Activated CD4-positive, alpha-beta T cell treated with anti-CD3 and anti-CD28 coated beads, Interleukin-2, amount 50 U/mL, for 1 hour (primary cell): ENCODE measurements at places on chromosomes 5 and 9.

GRCh38 chr5:180347702-180348101 is 5.4 kb downstream of the GFPT2 start:
- no peak for DNase-seq

GRCh38 chr5:52624291-52624690 is 163.4 kb upstream of the ITGA1 start:
- no peak for DNase-seq

GRCh38 chr5:115494570-115495289 is 49.8 kb downstream of the FEM1C start:
- DNase-seq: no peak

DNA sequence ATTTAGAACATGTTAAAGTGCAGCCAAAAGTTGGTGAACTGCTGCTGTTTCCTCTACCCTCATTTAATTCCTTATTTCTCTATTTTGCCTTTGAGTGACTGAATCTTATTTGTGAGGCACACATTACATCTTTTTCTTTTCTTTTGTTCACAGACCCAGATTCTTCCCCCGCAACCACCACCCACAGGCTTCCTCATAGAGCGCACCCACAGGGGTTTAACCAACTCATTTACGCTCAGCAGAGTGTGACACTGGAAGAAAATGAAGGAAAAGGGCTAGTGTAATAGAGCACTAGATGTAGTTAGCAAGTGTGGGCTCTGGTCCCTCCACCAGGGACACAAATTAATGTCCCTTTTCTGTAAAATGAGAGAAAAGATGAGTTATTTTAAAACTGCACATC is 200.7 kb downstream of the PARP8 start:
- no peak for DNase-seq

- DNase-seq: no peak
These were observed 17.4 kb downstream of the MARCHF3 start for GRCh38 chr5:127012916-127013315.

DNA sequence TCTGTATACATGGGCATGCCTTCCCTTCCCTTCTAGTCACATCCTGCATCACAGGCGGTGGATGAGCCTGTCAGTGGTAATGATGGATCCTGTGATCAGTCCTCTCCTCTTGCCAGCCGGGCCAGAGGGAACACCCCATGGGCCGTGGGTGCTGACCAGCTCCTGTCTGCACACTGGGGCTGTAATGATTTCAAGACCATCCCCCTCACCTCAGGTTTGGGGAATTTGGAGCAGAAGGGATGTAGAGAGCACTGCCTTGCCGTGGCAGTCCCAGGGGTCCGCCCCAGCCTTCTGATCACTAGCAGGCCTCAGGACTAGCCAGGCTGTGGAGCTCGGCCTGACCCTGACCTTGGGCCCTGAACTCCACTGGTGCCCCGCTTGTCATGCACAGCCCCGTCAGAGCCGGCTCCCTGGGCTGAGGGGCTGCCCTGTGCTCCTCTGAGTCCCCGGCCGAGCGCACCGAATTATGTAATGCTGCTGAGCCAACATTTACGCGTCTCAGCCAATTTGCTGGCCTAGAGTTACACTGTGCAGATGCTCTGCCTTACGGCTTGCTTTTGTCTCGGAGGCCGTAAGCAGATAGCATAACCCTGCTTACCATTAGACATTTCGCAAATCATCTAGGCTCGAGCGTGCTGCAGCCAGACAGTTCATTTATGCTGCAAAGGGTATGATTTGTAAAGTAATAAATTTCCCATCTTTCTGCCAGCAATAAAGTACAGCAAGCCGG is 155.3 kb downstream of the MACROH2A1 start:
- DNase-seq: no peak
